ENCODE measurements at places on chromosomes 6 and 20.
A peak's percentile ranks its signal among the peaks of the same experiment; 100 is the strongest.

- DNase-seq, result no peak
Measured at GRCh38 chr20:40991181-40991889, 37.3 kb upstream of the TOP1 start.

- DNase-seq, result no peak
Measured at GRCh38 chr6:155158030-155158843, 105.6 kb upstream of the CLDN20 start.

GRCh38 chr6:33924681-33925080 is 120.9 kb upstream of the MLN start:
- no peak for DNase-seq

DNA sequence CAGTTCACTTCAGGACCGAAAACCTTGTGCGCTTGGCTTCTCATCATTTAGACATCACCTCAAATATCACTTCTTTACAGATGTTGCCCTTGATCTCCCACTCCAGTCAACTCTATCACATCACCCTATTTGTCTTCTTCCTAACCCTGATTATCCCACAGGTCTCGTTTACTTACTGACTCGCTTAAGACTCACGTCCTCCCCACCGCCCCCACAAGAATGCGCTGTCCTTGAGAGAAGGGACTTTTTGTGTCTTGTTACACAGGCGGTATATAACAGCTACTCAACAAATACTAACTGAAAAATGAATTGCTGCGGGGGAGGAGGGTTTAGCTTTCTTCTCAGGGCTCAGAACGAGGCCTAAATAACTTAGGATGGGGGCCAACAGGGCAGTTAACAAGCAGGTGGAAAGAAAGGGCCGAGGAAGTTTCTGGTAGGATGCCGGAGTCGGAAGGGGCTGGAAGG is 527 bp downstream of the TOMM34 start:
- no peak for DNase-seq

DNA sequence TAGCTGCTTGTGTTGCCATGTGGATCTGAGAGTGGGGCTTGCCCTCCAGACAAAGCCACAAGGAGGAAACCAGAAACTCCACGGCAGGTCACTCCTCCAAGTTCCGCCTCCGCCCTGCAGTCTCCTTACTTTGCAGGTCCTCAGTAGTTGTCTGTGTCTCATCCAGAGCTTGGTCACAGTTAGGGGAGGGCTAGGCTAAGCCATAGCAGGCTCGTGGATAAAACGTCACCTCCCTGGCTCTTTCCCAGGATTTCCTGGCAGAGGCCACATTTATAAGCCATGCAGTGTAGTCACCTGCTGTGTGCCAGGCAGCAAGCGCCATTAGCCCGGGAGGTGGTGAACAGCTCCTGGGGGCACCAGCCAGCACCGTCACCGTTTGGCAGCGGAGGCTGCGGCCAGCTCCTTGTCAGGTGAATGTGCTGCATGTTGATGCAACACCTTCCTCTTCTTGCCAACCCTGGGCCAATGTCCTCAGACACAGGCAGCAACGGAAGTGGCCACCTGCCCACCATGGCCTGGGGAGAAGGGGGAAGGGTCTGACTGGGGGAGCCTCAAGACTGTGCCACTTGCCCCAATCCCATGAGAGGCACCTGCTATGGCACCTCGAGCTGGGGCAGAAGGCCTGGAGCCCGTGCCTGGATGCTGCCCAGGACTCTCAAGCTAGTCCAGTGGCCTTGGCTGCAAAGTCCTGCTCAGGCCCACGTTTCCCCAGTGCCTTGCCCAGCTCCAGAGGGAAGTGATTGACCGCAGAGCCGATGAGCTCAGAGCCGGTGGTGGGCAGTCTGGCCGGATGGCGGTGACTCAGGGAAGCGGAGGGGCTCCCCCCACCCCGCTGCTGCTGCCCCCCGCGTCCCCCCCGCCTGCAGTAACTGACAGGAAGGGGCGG is 39.0 kb upstream of the SLCO4A1 start:
- no peak for DNase-seq

DNA sequence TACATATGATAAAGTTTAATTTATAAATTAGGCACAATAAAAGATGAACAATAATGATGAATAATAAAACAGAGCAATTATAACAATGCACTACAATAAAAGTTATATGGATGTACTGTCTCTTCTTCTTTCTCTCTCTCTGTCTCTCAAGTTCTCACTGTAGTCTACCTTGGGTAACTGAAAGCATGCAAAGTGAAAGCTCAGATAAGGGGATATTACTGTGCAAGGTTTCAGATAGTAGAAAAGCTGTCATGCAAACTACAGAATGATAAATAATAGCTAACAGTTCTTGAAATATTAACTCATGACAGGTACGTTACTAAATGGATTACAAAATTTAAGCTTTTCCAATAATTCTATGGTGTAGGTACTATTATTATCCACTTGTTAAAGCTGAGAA is 311.9 kb upstream of the PRDM1 start:
- no peak for DNase-seq

DNA sequence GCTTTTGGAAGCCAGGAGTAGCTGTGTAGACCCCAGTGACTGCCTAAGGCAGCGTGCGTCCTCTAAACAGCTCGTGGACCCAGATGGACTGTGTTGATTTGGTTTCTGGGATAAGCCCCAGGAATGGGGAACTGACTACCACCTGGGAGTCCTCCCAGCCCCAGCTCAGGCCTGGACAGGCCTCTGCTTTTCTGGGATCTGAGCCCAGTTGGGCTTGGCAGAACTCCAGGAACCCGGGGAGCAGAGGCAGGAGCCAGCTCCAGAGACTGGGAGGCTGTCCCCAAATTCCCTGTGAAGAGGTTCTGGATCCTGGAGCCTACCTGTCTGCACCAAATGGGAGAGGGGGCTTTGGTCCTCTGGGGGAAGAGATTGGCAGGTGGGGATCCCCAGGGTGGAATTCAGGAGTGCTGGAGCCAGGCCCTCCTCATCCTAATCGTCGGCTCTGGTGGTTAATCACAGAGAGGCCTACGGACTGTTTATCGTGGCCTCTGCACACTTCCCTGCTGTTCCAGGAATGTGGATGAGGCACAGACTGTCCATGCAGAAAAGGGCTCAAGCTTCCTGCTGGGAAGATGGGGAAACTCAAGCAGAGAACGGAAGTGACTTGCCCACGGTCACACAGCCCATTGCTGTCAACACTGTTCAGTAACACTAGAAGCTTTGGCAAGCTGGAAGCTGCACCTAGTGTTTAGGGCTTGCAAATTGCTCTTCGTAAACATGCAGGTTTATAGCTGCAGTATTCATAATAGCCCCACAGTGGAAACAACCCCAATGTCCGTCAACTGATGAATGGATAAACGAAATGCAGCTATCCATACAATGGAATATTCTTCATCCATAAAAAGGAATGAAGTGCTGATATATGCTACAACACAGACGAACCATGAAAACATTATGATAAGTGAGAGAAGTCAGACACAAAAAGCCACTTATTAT is 100.6 kb downstream of the KCNB1 start:
- peak; percentile 79 for DNase-seq

DNA sequence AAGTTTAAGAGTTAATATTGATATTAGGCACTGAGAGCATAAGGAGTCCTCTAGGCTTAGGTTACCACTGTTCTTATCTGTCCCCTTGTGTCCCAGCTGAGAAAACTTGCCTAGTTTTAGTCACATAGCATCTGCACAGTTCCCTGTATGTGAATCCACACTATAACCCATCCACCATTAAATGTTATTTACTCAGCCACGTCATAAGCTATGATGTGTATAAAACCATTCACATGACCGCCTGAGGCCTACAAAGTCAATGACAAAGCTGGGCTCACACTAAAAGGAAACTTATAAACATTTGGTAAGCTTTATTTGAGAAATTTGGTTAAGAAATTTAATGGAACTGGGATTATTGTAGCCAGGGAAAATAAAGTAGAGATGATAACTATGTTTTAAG is 59.2 kb upstream of the TFAP2D start:
- DNase-seq, result no peak

GRCh38 chr6:41430875-41431274 is 95.5 kb downstream of the NCR2 start:
- no peak for DNase-seq

DNA sequence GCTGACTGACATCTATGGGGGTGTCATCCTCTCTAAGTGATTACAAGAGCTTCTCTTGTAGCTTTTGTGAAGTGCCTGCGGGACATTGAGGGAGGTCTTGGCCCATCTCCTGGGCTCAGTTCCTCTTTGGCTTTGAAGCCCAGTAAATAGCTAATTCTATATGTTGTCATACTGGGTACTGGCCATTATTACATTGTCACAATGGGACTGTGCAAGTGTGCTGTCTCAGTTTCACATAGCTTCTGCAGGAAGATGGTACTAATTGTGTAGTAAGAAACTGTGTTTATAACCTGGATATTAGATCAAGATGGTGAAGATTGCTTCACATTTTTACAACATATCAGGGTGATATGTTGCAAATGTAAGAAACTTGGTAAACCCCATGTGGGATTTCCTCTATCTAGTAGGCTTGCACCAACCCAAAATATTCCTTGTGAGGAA is 19.9 kb downstream of the SPINT3 start:
- DNase-seq, result no peak

DNA sequence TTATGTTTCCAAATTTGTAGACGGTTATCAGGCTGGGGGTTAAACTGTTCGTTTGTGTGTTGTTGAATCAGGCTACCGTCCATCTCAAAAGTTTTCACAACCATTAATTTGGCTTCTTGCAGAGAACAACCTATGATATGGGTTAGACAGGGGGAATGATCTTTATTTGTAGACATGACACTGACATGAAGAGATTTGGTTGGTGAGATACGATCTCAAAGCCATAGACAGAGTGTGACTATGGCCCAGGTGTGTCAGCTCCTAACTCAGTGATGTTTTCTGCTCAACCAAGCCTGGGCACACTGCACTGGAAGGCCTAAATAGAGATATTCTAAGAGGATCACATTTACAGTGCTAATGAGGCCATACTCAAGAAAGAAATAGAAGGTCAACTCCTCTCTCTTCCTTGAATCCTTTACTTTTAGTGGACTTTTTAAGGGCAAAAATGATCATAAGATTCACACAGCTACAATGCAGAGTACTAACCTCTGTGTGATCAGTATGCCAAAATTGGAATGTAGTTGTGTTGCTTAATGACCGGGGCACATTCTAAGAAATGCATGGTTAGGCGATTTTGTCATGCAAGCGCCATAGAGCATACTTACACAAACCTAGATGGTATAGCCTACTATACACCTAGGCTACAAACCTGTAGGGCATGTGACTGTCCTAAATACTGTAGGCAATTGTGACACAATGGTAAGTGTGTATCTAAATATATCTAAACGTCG is 17.6 kb upstream of the SNRNP48 start:
- DNase-seq, result no peak

DNA sequence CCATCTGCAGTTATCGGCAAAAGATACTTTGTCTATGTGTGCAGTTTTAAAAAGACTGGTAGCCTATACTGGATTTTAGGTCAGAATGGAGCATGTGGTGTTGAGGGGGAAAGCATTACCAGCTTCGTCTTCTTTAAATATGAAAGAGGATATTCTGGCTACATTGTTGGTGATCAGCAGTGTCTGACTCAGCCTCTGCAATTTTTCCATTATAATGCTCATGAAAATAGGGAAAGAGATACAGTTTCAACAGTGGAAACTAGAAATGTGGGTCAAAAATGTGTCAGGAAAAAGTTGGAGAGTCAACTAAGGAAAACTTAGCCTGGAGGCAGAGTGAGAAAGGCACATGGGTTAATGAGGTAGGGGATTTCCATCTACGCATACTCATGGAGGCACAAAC is 45.2 kb downstream of the HDGFL1 start:
- no peak for DNase-seq

GRCh38 chr6:6521961-6522482 is 66.5 kb upstream of the LY86 start:
- DNase-seq, result no peak

GRCh38 chr6:140274548-140274947 is 900.1 kb upstream of the CITED2 start:
- no peak for DNase-seq

DNA sequence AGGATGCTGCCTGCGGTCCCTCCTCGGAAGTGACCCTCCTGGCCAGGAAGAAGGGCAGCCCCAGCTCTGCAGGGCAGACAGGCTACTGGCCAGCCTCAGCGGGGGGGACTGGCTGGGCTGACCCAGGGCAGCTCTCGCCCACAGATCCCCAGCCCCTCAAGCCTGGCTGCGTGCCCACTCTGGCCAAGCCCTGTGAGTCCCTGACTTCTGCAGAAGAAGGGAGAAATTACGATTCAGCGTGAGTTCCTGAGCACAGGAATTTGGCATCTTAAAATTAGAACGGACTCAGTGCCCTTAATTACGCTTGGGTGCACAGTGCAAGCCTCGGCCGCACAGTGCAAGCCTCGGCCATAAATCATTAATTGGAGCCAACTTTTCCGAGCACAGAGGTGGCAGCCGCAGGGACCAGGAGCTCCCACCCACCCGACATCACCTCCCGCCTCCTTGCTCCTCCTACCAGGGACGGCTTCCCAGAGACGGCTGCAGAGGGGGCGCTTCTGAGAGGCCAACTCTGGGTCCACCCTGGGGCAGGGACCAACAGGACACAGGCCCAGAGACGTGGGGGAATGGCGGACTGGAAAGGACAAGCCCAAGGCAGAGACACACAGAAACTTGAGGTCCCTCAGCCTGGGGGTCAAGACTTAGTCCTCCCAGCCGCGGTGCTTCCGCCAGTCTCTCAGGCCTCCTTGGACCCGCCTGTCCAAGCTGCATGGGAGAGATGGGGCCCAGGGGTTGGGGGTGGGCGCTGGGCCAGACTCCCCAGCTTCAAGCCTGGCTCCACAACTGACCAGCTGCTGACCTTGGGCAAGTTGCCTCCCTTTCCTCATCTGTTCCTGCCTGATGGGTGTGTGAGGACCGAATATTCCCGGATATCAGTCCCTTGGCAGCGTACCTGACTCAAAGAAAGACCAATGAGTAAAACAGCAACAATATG is 165.4 kb downstream of the TAF4 start:
- DNase-seq, result no peak

DNA sequence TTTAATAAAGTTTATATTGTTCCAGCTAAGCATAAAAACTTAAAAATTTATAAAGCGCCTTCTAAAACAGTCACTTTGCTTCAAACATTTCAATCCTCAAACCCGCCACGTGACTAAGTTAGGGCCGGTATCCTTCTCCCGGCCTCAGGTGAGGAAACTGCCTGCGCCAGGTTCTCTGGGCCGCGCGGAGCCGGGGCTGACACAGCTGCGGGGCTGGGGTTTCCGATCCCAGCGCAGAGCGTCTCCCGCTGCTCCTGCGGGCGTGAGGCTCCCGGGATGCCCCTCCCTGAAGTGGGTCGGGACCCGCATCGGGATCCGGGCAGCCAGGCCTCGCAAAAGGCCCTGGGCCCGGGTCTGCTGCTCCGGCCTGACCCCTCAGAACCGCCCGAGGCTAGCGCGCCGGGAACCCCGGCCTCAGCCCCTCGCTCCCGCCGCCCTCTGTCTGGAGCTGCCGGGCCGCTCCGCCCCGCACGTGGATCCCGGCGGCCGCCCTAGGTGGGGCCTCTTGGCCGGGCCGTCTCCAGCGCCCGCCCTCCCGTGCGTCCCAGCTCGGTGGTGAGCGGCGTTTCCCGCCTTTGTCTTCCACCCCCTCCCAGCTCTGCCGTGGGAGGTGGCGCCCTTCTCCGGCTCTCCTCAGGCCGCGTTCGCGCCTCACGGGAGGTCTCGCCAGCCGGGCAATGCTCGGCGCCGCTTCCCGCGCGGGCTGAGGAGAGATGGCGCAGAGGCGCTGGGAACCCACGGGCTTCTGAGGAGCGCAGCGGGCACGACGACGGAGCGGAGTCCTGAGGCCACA is 267.9 kb downstream of the DLL1 start:
- DNase-seq, result peak; percentile 62

All from left hindlimb (tissue), 1 donor.